ENCODE measurements at places on chromosomes 2 and 18.

DNA sequence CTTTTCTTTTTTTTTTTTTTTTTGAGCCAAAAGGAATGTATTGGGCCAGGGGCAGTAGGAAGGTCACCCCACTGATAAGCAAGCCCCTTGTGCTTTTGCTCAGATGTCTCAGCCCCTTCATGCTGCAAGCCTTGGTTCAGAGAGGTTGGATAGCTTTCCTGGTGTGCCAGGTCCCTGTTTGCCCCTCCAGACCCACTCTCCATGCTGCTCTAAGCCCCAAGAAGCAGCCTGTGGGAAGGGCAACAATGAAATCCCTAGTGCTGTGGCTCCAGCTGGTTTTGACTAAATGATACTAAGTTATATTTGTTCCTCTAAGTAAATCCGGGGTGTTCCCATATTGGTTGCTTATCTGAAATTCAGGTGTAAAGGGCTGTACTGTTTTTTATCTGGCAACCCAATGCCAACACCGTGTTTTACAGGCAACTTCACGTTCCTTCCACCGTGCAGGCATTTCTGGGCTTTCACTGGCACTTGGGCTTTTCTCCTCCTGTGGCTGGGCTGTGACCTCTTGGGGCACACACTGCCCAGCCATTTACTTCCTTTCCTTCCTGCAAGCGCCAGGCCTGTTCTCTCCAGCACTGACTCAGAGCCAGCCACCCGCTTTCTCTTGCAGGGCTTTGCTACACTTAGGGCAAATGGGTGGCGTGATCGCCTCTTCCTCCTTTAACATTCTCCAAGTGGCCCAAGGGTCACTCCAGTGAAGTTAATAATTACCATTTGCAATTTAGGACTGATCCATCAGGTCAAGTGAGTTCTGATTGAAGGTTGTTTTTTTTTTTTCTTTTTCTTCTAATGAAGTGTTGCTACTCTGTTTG is 21.6 kb downstream of the MERTK start:
- no peak for DNase-seq

- DNase-seq = peak; percentile 3
Measured at GRCh38 chr2:240955306-240956170, 42.9 kb upstream of the SNED1 start.

DNA sequence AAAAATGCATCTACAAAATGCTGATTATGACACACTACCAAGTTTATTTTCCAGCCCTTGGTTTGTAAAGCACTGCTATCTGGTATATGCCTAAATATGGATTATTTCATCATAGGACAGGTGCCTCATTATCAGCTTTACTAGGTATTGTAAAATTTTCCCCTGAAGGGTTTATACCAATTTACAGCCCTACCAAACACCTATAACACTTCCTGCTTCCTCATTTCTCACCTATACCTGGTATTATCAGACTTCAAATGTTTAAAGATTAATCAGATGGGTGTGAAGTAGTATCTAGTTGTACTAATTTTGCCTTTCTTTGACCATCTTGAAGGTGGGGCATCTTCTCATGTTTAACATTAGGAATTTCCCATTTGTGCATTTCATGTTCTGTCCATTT is 26.8 kb downstream of the RMND5A start:
- no peak for DNase-seq

- DNase-seq = no peak
Measured at GRCh38 chr2:70546376-70546775, 7.2 kb downstream of the TGFA start.

DNA sequence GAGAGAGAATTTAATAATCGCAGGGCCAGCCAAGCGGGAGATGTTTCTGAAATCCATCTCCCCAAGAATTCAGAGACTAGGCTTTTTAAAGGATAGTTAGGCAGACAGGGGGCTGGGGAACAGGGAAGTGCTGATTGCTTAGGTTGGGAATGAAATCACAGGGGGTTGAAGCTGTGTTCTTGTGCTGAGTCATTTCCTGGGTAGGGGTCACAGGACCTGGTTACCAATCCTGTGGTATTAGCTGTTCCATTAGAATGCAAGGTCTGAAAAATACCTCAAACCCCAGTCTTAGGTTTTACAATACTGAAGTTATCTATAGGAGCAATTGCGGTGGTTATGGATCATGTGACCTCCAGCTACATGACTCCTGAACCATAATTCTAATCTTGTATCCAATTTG is 4.6 kb downstream of the SP140 start:
- no peak for DNase-seq

GRCh38 chr2:238731961-238732360 is 115.9 kb upstream of the TWIST2 start:
- DNase-seq = no peak

DNA sequence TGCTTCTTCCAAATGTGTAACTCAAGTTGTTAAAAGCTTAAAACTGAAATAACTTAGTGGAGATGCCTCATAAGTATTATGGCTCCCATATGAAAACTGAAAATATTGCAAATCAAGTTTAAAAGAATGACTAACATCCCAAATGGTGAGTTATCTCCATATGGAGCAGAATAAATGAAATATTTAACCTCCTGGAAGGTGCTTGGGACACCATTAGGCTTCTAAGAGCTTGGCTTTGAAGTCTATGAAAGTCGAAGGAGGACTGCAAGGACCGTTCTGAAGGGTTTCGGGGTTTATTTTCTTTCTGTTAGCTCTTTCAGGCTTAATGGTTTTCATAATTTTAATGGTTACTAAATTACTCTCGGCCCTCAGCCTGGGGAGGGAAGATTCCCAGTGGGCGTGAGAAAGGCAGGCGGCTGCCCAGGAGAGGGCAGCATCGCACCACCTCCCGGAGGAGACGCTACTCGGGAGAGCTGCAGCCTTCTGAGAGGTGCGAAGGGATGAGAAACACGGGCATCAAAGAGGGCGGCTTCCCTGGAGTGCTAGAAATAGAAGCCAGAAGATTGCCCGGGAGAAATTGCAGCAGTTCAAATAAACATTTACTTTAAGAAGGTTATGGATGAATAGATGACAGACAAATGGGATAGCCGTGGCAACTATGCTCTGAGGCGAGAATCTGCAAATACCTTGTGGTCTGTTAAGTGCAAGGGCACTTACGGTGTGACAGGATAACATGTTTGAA is 43.1 kb downstream of the MAP3K19 start:
- DNase-seq = peak; percentile 75

Measured in activated CD8-positive, alpha-beta memory T cell treated with anti-CD3 and anti-CD28 coated beads, Interleukin-2, amount 50 U/mL, for 4 hours (primary cell).